ENCODE measurements at places on chromosomes 16 and 17. TPM values are rescaled to one million over a fixed set of nuclear protein-coding genes. Genes with fewer than 3 reads are reported as not detected.

DNAH3 gene
- 0.13 TPM for total RNA-seq

DNA sequence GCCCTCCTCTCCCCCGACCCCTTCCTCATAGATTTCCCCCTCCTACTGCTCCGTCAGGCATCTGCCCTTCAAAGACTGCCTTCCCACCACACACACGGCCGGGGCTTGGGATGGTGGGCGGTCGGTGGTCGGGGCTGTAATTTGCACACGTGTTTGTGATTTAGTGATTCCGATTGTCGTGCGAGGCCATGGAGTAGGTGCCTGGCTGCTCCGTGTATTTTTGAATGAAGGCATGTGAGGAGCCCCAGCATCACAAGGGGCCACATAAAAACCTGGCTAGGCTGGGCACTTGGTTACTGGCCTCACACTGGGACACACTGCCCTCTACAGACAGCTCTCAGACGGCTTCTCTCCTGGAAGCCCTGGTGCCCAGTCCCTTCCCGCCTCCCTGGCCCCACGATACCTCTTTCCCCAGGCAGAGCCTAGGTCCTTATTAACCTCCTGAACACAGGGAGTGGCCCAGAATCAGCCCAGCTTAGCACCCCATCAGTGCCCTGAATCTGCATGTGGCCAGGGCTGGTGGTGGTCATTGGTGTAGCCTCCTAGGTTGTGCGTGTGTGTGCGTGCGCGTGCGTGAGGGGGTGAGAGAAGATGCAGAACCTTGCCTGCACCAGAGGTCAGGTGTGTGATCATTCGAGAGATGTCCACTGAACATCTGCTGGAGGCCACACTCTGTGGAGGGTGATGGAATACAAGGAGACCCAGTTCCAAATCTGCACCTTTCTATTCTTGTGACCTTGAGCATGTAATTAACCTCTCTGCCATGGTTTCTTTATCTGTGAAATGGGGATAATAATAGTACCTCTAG, 1.3 kb upstream of the SOCS1 start:
- no peak for DNase-seq

- no peak for DNase-seq
Observed at GRCh38 chr16:1450841-1451240, 6.5 kb upstream of the CCDC154 start.

- no peak for DNase-seq
Observed at GRCh38 chr17:14197057-14197456, 39.6 kb downstream of the CDRT15 start.

DNA sequence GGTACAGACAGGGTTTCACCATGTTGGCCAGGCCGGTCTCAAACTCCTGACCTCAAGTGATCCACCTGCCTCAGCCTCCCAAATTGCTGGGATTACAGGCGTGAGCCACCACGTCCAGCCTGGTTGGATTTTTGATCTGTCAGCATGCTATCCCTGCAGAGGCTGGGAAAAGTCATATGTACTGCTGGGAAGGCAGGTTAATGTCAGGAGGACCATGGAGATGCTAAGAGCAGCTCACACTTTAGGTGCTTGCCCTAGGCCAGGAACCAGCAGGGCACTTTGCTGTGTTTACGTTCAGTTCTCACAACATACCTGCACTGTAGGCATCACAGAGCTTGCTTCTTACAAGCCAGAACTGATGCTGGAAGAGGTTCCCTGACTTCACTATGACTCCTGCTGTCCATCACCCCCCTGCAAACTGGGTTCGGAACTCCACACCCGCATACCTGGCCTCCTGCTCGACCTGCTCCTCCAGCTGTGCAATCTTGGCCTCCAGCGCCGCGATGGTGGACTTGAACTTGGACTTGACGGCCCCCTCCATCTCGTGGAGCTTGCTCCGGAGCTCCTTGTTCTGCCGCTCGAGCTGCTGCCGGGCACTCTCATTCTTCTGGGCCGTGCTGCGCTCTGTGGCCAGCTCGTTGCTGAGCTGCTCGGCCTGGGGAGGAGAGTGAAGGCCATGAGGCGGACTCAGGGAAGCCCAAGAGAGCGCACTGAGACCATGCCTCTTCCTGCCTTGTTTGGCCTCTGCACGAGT, 66.8 kb downstream of the NDE1 start:
- DNase-seq, result no peak

DNA sequence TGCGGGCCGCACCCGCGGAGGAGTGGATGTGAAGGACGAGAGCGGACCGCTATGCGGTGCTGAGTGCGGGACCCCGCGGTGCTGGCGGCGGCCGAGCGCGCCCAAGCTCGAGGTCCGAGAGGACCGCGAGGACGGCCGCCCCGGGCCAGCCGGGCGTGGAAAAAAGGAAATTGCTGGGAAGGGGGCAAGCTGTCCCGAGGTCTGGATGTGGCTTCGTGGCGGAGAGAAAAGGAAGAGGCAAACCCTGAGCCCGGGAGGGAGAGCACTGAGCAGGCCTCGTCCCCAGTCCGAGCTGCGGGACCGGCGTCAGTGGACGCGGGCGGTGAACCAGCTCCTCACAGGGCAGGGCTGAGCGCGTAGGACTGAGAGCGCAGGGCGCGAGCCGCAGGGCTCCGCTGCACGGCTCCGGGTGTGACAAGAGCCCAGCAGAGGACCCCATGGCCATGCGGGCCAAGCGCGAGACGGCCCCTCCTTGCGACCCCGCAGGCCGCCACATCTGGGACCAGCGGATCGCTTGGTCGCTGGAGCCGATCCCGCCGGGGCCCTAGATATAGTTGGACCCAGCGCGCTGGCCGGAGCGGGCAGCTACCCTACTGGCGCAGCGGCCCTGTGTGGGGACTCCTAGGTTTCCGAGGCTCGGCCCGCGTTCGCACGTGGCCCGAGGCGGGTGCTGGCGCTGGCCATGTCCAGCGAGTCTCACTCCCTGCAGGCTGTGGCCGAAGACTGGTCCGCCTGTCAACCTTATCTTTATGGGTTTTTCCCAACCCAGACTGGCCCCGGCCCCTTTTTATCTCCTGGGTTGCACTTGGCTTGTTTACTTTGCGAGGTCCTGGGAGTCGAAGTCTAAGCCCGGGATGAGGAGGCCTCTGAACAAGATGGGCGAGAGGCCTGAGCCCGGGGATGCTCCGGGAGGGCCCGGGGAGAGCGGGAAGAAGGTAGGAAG, 2.4 kb downstream of the TBX4 start:
- DNase-seq, result no peak

- no peak for DNase-seq
Observed at GRCh38 chr17:31508288-31509094, 117.0 kb downstream of the RAB11FIP4 start.

- DNase-seq, result no peak
Observed at GRCh38 chr17:1552932-1553331, 9.7 kb downstream of the PITPNA start.
